Stimulated activated CD8-positive, alpha-beta memory T cell treated with anti-CD3 and anti-CD28 coated beads, Interleukin-7, amount 100 ng/mL, for 48 hours (primary cell): ENCODE measurements at places on chromosomes 12 and 14.

- no peak for DNase-seq
Measured at GRCh38 chr12:87679251-87679650, 349.9 kb downstream of the C12orf50 start.

GRCh38 chr14:42047421-42048055 lies 440.9 kb downstream of the LRFN5 start:
- DNase-seq: no peak

DNA sequence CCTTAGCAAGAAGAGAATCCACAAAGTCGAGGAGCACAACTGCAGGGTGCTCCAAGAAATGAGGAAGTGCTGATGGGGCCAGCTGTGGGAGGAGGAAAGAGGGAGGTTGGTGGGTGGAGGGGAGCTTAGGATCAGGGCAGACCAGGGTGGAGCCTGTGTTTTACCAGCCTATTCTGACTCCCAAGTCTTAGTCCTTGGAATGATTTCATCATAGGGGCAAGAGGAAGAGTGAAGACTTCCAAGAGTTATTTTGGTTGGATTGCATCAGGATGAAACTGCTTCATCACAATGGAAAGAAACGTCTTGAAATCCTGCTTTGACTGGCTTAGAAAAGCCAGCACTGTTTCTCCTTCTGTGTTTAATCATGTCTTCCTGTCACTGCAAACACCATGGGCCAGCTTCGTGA lies 194.0 kb downstream of the DPF3 start:
- DNase-seq: no peak

DNA sequence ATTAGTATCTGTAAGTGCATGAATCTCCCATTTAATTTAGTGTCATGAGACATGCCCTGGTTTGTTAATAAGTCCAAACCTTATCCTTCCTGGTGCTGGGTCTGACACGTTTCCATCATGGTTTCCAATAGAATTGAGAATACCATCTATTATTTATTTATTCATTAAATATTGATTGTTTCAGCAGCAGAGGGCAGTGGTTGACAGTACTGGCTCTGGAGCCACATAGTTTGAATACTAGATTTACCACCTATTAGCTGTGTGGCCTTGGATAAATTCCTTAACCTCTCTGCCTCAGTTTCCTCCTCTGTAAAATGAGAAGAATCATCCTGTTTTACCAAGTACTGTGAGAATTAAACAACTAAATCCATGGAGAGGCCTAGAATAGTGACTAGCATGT lies 941 bp upstream of the STAB2 start:
- DNase-seq: no peak

- no peak for DNase-seq
Measured at GRCh38 chr14:91801358-91801757, 66.0 kb downstream of the TC2N start.

DNA sequence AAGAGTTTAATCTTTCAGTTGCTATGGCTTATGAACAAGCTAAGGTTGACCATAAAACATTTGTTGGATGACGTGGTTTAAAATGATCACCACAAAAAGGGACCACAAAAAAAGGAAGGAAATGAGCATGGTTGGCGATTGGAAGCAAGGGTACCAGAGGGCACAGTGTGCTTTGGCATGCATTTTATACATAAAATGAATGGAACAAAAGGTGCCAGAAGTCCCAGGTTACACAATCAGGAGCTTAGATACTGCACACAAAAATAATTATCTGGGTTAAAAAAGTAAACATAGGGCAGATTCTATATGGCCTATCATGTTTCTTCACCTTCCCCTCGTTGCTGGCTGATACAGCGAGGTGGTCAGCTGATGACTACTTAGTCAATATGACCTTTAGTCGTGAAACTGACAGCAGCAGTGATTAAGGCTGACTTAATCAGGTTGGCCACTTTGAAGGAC lies 50.7 kb downstream of the ZC3H14 start:
- no peak for DNase-seq

DNA sequence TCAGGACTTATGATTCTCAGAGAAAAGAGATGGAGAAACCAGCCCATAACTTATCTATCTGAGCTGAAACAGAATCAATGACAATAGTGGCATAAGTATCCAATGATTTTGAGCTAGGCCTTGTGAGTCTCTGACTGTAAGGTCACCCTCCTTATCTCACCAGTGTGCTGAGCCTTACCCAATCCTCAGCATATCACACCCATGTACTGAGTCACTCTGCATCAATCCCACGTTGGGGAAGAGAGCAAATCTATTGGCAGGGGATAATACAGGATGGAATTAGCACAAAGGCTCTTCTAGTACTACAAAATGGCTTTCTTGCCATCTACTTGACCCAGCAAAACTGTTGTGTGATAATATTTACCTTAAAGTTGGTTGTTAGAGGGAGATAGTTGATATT lies 997.8 kb downstream of the NRXN3 start:
- no peak for DNase-seq

DNA sequence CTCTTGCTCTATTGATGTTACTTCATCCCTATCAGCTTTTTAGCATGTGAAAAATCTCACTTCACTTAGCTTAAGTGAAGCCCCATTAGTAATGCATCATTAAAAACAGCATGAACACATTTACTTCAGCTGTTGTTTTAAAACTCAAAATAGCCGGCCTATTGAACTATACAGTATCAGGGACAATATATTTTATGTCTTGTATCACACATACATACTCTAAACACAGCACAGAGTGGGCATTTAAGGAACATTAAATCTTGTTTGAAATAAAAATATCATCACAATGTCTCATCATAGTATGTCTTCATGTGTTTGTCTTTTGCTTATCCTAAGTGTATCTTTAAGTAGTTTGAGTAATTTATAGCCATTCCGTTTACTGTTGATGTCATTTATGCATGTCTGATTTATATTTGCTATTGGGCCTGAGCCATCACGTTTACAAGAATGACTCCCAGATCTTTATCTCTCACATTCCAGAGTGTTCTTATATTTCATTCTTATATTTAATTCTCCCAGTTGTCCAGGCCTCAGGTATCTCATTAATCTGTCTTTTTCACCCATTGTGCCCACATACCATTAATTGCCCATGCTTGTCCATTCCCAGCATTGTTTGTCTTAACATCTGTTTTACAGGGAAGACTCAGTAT lies 57.5 kb downstream of the ARHGAP5 start:
- no peak for DNase-seq

DNA sequence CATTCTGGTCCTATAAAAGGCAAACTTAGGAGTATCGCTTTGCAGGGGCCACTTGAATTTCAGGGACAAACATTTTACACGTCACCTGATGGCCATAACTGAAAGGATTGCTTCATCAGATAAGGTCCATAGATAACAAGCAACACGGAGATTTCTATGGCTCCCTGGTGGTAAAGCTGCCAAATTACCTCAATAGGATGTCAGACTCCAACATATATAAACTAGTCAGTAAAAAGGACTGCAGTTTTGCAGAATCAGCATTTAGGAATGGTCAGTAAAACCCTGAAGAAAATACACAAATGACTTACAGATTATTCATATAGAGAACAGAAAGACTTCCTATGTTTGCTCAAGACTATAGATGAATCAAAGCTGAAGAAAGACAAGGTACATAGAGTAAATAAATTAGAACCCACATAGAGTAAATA lies 66.1 kb upstream of the GRIP1 start:
- no peak for DNase-seq

- no peak for DNase-seq
Measured at GRCh38 chr12:65434737-65435136, 156.3 kb downstream of the MSRB3 start.

- no peak for DNase-seq
Measured at GRCh38 chr14:31059152-31059924, 33.2 kb upstream of the STRN3 start.

DNA sequence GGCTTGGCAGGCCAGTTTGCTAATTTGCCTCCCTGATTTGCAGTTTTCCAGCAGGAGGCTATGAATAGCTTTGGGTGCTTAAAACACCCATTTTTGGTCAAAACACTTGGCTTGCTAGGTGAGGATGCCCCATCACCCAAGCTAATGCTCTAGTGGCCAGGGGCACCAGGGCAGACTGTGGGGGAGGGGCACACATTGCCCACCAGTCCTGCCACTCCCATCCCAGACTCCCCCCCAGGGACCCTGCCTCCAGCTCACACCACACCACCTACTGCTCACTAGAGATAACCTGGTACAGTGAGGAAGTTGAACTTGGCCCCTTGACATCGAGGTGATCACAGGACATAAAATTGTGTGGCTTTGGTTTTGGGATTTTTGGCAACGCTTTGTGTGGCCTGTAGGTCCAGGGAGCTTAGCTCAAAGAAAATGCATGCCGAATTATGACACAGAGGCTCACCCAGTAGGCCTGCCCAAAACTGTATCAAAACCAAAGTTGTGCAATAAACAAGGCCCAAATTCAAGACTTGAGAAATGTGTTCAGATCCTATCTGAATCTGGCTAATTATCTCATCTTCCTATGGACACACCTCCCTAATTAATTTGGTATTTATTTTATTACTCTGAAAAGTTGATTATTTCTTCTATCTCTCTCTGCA lies 4.3 kb downstream of the NUAK1 start:
- no peak for DNase-seq

GRCh38 chr12:21884936-21885335 lies 56.3 kb downstream of the ABCC9 start:
- DNase-seq: no peak
